ENCODE measurements at places on chromosomes 11 and 22.

- no peak for DNase-seq
These were observed 60.6 kb upstream of the PPP6R3 start for GRCh38 chr11:68399916-68400315.

DNA sequence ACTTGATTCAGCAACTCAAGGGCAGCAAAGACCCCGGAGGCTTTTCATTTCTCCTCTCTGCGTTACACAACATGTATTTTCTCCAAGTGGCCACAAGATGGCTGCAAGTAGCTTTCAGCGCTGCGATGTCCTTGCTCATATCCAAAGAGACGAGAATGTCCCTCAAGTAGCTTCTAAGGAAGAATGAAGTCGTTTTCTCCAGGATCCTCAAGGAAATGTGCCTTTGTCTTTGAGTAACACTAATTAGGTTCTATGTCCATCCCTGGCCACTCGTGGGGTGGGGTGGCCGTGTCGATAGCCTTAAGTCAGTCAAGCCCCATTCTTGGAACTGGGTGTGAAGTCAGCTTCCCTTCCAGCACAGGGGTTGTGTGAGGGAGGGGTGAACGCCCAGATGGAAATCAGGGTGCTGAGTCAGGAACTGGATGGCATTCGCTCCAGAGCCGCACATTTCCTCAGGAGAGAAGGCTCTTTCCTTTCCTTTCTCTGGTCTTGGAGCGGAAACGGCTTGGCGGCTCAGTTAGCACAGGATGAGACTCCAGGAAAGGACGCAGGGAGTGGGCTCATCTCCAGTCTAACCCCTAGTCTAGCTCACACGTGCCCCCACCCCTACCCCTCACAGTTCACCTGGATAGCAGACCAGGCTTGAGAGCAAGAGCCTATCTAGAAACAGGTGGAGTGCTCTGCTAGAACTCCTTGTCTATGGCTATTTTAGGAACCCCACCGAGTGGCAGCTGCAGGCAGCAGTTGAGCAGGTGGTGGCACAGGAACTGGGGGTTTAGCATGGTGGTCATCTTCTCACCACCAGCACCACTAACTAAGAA lies 44.3 kb downstream of the NNMT start:
- DNase-seq, result peak; percentile 46

GRCh38 chr22:50438305-50439275 lies 36.2 kb downstream of the SBF1 start:
- DNase-seq, result no peak

- DNase-seq, result no peak
These were observed 68.1 kb upstream of the LMO1 start for GRCh38 chr11:8331767-8332166.

DNA sequence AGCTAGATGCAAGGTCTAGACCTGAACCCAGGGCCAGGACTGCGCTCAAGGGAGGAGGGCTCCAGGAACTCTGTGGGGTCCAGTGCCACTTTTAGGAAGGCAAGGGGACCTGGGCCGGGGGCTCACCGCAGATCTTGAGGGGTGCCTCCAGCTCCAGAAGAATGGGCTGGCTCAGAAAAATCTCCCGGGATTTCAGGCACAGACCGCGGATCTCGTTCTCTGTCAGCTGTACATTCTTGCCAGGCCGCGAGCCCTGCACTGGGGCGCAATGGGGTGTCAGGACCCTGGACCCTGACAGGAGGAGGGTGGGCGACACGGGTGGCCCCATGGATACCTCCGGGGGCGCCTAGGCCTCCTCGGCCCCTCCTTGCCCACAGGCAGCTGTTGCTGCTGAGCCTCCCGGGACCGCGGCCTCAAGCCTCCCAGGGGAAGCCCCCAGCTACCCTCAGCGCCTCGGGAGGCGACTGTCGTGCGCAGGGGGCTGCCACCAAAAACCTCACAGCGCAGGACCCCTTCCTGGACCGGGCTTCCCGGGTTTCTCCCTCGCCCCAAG lies 640 bp downstream of the PPP1CA start:
- DNase-seq, result no peak

- DNase-seq, result no peak
These were observed 8.8 kb upstream of the DKK3 start for GRCh38 chr11:12017243-12017678.

DNA sequence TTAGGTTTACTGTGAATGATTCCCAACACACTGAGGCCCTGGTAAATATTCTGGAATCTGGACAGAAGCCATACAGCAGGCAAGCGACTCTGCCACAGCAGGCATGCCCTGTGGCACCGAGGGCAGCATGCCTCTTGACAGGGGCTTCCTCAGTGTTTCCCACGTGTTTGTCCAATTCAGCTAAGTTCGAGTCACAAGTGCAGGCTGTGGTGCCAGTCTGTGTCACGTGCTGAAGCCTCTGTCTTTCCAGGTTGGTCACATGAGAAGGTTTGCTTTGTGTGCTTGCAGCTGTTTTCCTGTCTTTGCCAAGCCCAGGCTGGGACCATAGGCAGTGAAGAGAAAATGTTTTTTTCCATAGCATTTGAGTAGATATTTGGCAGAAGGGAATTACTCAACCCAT lies 2.4 kb upstream of the PPFIBP2 start:
- no peak for DNase-seq

DNA sequence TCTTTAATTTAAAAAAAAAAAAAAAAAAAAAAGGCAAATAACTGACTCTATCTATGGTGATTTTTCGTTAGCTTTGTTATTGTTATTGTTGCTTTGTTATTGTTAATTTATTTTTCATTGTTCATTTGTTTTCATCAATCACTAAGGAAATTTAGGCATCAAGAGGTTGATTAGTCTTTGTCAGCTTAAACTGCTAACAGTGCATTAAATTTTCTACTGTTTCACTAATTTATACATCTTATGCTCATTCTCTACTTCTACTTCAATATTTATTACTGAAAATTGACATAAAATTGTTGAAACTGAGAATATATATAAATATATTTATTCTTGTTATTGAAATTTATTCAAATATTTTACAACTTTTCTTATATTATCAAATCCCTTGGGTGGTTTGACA lies 24.0 kb downstream of the TBCEL start:
- DNase-seq, result no peak

DNA sequence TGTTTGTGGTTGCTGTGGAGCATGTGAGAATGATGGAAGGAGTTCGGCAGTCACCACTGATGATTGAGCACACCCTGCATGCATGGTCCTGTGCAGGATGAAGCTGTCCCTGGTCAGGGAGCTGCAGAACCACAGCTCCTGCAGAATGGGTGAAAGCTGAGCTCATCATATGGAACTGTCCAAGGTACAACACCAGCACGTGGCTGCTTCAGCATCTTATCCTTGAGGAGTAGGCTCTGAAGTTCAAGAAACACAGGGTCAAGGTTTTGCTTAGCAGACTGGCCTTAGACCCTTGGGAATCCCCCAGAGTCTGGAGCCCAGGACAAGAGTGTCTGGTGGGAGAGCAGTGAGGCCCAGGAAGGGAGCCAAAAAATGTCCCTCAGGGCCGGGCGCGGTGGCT lies 182.4 kb upstream of the LARGE1 start:
- DNase-seq, result no peak

Measured in activated CD8-positive, alpha-beta memory T cell treated with anti-CD3 and anti-CD28 coated beads, Interleukin-2, amount 10 ng/mL, durations not matched to agents 7 days and 5 days (primary cell).